ENCODE measurements at places on chromosomes 11 and 22.

- DNase-seq = no peak
These were observed 32.8 kb downstream of the PARVG start for GRCh38 chr22:44213489-44214043.

- DNase-seq = no peak
These were observed 146.1 kb upstream of the C11orf87 start for GRCh38 chr11:109275931-109276330.

GRCh38 chr22:22815397-22816170, 72.0 kb upstream of the IGLL5 start:
- DNase-seq = no peak

DNA sequence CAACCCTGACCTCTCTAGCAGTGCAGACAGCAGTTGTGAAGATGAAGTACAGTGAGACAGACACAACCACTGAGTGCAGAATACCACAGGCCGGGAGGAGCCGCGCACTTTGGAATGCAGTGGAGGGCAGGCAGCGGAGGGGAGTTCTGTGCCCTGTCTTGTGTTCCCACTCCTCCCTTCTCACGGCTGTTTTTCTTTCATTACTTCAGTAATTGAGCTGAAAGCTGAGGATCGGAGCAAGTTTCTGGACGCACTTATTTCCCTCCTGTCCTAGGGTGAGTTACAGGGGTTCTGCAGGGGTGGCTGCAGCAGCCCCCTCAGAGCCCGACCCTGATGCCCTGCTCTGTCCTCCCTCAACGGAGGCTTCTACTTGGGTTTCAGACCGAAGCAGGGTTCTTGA, 5.6 kb downstream of the CLDN5 start:
- no peak for DNase-seq

- no peak for DNase-seq
These were observed 6.5 kb downstream of the MSANTD2 start for GRCh38 chr11:124793466-124794278.

- DNase-seq = no peak
These were observed 50.5 kb downstream of the SWAP70 start for GRCh38 chr11:9714272-9714940.

DNA sequence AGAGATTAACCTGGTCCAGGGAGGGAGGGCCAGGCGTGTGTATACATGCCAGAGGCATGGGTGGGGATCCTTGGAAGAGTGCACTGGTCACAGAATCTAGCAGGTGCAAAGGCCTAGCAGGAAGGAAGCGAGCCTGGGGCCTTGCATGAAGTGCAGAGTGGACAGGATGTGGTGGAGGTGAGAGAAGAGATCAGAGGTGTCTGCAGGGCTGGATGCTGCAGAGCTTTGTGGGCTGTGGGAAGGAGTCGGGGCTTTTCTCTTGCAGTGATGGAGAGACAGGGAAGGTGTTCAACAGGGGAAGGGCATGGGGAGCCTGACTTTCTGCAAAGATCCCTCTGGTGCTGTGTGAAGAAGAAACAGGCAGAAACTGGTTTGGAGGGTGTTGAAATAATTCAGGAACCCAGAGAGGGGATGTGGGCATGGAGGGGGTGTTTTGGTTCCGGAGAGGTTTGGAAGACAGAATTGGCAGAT, 2.5 kb upstream of the TPST2 start:
- no peak for DNase-seq

DNA sequence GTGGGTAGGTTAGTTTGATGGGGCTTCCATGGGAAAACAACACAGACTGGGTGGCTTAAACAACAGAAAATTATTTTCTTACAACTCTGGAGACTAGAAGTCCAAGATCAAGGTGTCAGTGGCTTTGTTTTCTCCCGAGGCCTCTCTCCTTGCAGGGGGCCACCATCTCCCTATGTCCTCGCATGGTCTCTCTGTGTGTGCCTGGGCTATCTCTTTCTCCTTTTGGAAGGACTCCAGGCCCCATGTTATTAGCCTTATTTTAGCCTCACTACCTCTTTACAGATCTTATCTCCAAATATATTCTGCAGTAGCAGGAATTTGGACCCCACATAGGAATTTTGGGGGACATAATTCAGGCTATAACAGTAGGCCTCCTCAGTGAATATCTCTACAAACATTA, 372.7 kb upstream of the FAT3 start:
- no peak for DNase-seq

- DNase-seq = no peak
These were observed 1.3 kb downstream of the PARVB start for GRCh38 chr22:44025171-44026065.

GRCh38 chr22:46198274-46198673, 47.9 kb downstream of the PPARA start:
- DNase-seq = no peak

- DNase-seq = no peak
These were observed 1.4 kb upstream of the C11orf24 start for GRCh38 chr11:68273026-68273738.

DNA sequence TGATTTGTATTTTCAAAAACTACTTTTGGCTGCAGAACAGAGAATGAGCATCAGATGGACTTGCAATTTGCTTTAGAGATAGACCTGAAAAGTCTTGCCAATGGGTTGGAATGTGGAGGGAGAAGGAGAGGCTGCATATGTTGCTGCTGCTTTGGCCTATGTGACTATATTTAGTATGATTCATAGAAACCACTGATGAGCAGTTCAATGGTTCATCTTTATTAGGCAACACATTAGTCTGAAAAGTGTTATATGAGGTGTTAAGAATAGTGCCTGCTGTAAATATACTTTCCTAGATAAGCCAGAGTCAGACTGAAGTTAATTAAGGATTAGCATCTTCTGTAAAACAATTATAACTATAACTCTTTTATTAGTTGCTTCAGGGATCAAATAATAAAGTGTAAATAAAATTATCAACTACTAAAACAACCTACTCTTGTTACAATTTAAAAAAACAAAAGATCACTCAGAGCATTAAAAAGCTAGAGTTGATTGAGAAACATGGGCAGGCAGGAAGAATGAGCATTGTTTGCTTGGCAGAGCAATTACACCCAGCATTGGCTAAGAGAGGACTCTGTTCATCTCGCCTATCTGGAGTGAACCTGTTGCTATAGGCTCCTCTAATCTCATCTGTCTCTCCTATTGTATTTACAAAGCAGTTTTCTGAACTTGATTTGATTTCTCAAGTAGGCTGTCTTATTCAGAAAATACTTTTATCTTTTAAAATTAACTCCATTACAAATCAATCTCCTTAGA, 36.3 kb downstream of the HORMAD2 start:
- no peak for DNase-seq

GRCh38 chr11:86196085-86196696, 48.4 kb upstream of the EED start:
- no peak for DNase-seq

DNA sequence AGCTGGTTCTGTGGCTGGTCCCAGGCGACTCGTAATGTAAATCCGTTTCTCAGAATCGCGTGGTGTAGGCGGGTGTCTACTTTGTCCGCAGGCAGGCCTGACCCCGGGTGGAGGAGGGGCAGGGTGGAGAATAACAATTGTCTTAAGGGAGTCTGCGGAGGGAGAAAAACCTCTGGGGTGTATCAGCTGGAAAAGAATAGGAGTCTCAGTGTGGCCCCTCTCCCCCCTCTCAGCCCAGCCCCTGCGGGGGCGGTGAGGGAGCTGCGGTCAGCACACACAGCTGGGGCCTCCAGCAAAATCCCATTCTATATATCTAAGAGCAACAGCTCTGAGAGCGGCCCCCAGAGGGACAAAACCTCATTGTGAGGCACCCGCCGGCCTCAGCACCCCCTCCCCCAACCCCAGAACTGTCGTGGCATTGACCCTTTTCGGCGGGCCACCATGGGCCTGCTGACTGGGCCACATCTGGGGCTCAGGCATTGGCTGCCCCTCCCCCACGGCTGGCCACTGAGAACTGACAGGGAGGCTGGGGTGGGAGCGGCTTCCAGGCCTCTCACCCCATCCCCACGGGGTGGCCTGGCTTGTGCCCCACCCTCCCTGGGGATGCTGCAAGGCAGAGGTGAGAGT, 2.7 kb upstream of the MYRF start:
- no peak for DNase-seq

DNA sequence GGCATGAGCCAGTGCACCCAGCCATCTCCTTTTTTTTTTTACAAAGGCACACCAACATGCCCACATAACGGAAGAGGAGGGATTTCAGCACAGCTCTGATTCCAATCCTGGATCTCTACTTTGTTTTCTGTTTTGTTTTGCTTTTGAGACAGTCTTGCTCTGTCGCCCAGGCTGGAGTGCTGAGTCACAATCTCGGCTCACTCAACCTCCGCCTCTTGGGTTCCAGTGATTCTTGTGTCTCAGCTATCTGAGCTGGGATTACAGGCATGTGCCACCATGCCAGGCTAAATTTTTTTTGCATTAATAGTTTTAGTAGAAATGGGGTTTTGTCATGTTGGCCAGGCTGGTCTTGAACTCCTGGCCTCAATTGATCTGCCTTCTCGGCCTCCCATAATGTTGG, 28.1 kb downstream of the VSTM5 start:
- DNase-seq = no peak

GRCh38 chr22:24350627-24351026, 76.8 kb upstream of the ADORA2A start:
- DNase-seq = no peak

GRCh38 chr11:2536440-2536989, 91.7 kb downstream of the KCNQ1 start:
- no peak for DNase-seq

DNA sequence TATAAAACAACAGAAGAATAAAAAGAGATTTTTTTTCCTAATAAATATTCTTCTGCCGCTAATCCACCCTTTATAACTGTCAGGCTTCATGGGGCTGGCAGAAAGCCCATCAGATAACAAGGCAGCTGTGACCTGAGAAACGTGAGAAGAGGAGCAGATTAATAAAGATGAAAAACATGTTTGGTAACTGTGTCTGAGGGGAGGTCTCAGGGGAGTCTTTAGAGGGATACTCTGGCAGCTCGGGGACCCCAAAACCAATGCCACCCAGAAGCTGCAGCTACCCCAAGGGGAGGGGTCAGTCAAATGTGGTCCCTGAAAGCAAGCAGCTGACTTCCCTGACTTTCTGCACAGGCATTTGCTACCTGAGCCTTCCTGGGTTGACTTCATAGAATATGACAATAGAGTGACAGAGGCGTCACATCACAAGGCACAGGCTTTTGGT, 48.4 kb upstream of the POU2AF1 start:
- no peak for DNase-seq

GRCh38 chr11:71452199-71453036, 585 bp upstream of the NADSYN1 start:
- DNase-seq = peak; percentile 10

DNA sequence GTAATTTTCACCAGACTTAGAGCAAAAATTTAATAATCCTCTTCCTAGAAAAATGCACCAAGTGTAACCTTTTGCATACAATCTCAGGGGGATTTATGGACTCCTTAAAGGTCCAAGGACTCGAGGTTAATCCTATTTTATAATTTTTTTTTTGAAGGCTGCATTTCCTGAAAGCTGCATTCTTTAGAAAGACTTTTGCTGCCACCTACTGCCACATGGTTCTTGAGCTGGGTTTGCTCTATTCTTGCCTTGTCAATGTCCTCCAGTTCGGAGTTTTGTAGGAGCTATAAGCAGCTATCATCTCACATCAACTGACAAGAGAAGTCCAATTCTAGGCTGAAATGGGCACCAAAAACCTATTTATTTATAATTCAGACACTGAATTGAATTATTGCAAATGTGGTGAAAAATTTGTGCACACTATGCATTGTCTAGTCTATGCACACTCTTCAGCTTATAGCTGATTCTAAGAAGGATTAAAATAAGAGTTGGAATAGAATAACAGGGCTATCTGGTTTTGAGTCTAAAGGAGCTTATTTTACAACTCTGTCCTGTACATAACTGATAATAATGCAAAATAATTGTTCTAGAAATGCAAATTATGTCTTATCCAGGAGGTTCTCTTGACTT, 31.3 kb downstream of the TRAF6 start:
- DNase-seq = no peak

GRCh38 chr11:24122291-24122690, 374.6 kb upstream of the LUZP2 start:
- no peak for DNase-seq

DNA sequence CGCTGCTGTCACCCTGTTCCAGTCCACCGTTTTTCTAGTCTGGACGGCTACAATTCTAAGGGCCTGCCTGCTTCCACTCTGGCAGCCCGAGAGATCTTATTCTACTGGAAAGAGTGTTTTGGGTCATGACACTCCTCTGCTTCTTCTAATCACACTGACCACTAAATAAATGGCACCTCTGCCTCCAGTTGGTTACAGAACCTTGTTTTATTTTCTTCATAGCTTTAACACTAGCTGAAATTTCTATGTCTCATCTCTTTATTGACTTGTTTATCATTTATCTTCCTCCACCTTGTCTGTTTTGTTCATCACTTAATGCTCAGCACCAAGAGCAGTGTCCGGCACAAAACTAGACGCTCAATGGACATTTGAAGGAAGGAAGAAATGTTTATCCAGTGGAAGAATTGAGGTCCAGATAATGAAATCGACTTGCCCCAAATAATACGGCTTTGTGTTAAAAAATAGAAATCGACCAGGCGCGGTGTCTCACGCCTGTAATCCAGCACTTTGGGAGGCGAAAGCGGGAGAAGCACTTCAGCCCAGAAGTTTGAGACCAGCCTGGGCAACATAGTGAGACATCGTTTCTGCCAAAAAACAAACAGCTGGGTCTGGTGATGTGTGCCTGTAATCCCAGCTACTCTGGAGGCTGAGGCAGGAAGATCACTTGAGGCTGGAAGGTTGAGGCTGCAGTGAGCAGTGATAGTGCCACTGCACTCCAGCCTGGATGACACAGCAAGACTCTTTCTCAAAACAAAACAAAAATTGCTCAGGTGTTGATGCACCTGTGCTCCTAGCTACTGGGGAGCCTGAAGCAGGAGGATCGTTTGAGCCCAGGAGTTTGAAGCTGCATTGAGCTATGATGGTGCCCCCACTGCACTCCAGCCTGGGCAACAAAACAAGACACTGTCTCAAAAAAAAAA, 693 bp upstream of the PRR14L start:
- DNase-seq = no peak

- DNase-seq = no peak
These were observed 266.3 kb downstream of the DDX10 start for GRCh38 chr11:108931168-108931567.

DNA sequence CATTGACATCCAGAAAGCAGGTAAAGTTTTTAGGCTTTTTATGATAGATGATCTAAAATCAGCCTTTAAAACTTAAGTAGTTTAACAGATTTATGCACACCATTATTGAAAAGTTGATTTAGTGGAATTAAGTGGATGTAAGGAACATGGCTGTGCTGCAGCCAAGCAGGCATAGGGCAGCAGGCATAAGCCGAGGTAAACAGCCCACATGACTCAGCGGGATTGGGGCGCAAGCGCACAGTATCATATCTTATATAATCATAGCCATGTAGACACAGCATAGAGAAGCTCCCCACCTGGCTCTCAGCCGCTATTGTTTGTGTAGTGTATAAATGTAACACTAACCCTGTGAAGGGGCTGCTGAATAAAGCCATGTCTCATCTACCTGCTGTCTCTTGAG, 157.5 kb downstream of the WNT11 start:
- no peak for DNase-seq

- DNase-seq = no peak
These were observed 202.9 kb downstream of the FAM76B start for GRCh38 chr11:95586661-95587060.

GRCh38 chr11:129881570-129882170, 13.7 kb downstream of the NFRKB start:
- DNase-seq = no peak

- DNase-seq = no peak
These were observed 19.6 kb downstream of the ENTHD1 start for GRCh38 chr22:39873965-39874364.

Measured in activated naive CD8-positive, alpha-beta T cell treated with anti-CD3 and anti-CD28 coated beads, Interleukin-2, amount 50 U/mL, for 16 hours (primary cell).